ENCODE measurements at places on chromosomes 7 and 10.
A peak's percentile ranks its signal among the peaks of the same experiment; 100 is the strongest.

DNA sequence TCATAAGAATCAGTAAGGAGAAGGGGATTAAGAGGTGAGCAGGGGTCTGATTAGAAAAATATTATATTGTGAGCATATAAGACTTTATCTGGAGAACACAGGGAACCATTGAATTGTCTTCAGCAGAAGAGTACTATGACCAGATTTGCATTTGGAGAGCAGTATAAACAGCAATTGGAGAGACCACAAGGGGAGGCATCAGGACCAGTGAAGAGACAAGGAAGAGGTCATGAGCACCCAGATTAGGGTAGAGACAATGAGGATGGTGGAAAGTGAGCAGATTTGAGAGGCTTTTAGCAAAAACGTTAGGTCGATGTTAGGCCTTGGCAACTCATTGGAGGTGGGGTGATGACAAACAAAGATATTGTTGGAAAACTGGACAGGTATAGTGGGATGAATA lies 13.0 kb upstream of the SMIM30 start:
- no peak for DNase-seq

- DNase-seq, result peak; percentile 9
These were observed 66.6 kb downstream of the MAGI2 start for GRCh38 chr7:79386688-79387422.

- DNase-seq, result no peak
These were observed 126.8 kb downstream of the ADRA2A start for GRCh38 chr10:111203615-111204014.

DNA sequence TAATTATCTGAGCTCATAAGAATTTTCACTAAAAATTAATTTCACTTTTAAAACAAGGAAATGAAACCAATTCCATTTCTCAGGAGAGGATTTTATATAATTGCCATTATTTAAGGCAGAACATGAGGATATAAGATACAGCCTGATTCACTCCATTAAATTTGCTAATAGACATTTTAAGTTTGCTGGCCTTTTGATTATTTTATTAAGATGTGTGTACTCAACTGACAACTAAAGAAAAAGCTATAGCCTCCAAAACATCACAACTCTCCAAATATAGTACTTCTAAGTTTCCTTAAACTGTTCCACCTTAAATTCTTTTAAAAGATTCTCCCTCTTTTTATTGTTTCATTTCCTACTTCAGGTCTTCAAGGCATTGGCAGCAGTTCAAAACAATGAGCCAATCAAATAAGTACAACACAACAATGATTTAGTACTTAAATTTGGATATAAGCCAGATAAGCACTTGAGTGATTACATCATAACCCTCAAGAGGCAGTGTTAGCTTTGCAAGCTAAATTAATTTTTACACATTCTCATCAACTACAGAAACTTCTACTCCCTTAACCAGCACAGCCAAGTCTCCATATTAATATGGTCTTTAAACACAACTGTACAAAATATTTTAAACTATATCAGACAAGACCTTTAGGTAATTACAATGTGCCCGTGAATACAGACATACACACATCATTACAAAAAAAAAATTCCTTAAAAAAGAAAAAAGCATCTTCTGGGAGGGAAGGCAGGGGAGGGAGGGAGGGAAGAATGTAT lies 121.8 kb downstream of the KMT2C start:
- DNase-seq, result peak; percentile 99

GRCh38 chr7:103727982-103728610 lies 261.4 kb downstream of the RELN start:
- DNase-seq, result no peak

GRCh38 chr7:155710031-155710430 lies 65.6 kb downstream of the RBM33 start:
- peak; percentile 60 for DNase-seq

DNA sequence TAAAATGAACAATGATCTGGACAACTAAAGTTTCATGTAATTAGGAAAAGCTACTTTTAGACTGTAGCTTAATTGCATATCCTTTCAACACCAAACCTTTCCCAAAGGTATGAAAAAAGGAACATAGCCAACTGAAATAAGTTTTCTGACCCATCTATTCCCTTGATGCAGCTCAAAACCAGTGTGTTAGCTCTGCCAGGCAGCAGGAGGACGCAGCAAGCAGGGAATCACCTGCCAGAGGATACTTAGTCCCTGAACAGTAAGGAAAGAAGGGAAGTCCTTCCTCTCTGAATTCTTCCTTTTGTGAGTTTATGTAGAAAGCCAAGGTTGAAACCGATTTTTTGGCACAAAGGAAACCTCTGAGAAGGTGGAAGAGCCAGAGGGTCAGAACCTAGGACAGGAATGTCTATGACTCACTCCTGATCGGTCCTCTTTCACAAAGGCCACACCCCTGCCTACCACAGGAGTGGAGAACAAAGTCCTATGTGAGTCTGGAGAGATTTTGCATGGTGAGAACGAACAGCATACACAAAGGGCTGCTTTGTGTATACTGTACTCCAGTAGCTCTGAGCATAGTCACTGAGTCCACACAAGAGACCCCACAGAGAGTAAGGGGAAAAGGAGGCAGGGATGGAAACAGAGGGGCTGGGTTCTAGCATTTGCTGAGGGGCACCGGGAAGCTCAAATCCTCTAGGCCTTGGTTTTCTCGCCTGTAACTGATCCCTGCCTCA lies 68.8 kb upstream of the GSDME start:
- DNase-seq, result peak; percentile 91

DNA sequence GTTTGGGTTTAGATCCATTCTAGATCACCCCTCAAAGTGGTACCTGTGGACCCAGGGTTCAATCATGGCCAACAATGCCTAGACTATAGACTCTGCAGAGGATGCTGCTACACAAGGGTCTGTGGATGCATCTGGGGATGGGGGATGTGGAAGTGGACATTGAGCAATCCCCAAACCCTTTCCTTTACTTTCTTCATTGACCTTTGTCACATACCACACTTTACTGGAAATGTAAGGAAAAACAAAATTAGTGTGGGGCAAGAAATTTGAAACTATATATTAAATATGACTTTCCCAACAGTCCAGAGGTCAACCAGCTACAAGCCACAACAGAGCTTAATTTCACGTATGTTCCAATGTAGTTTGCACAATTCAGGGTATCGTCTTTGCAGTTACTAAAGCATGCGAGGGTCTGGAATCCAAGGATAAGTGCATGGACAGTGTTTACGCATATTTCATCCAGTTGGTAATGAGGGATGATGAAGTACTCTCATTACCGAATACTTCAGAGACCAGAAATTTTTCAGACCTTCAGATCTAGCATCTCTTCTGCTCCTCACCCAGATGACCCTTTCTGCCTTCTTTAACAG lies 33.3 kb upstream of the CASD1 start:
- no peak for DNase-seq

GRCh38 chr7:157841773-157842370 lies 505.1 kb downstream of the DNAJB6 start:
- DNase-seq, result no peak

- DNase-seq, result no peak
These were observed 66.1 kb upstream of the SLC13A1 start for GRCh38 chr7:123265853-123266252.

DNA sequence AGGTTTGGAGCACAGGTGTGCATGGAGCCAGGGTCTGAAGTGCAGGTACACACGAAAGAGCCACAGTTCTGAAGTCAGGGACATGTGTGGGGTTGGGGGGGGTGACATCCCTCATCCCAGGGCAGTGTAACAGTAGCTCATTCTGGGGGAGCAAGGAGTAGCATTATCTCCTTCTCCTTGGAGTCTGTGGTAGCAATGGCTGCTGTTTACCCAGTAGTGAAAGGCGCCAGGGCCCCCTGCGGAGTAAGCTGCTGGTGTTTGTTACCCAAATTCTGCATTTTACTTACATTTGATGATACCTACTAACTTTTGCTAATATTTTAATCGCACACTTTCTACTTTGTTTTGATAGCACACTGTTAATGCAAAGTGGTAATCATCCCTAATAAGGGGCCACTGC lies 665.5 kb downstream of the GATA3 start:
- DNase-seq, result no peak

- DNase-seq, result no peak
These were observed 187.1 kb downstream of the RPS24 start for GRCh38 chr10:78220781-78221180.
